ENCODE measurements at places on chromosomes 16 and 17.

DNA sequence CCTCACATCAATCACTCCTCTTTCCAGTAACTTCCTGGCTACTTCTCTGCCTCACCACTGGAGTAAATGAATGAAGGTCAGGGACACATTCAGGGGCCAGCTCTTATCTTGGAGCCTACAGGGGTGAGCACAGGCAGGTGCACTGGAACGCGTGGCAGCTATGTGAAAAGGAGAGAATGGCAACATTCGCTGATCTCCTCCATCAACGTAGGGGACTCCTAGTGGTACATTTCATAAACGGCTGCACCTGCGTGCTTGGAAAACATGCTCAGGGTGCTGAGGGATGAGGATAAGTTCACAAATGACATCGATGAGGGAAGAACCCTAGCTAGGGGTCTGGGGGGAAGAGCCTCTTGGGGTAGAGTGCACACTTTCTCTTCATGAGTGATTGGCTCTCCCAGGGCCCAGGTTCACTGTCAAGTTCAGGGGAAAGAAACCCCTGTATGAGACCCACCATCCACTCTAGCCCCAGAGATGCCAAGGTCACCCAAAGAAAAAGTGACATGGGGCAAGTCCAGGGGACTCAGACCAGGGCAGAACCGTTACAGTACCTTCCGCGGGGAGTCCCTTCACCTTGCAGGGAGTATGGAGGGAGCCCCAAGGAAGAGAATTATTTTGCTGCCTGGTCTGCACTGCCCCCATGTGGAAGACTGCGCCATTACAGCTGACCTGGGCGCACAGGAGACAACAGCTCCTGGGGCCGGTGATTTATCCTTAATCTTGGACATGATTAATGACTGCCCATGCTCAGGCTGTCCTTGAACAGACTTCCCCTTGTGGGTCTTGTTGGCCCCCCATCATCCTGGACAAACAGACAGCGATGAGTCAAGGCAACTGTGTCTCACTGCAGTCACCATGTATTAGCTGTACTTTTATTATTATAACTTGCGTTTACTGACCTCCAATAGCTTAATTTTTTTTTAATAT lies 30.1 kb downstream of the VAC14 start:
- no peak for DNase-seq

DNA sequence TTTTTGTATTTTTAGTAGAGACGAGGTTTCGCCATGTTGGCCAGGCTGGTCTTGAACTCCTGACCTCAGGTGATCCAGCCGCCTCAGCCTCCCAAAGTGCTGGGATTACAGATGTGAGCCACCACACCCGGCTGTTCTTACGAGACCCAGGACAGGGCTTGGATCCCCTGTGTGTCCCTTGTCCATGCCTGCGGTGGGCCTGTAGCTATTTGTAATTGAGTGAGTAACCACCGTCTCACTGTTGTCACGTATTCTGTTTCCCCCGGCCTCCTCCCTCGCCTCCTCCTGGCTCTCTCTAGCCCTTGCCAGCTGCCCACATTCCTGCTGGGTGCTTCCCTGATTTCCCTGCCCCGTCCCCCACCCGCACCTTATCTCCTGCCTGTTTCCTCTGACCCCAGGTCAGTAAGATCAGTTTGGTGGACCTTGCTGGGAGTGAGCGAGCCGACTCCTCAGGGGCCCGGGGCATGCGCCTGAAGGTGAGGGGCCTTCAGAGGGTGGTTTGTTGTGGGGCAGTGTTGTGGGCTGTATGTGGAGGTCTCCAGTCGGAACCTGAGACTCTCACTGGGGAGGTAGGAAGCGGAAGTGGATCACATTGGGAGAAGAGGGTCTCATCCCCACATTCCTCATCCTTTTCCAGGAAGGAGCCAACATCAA lies 5.6 kb downstream of the KIF1C start:
- DNase-seq, result no peak

- no peak for DNase-seq
Measured at GRCh38 chr16:27642756-27643155, 92.8 kb downstream of the KATNIP start.

DNA sequence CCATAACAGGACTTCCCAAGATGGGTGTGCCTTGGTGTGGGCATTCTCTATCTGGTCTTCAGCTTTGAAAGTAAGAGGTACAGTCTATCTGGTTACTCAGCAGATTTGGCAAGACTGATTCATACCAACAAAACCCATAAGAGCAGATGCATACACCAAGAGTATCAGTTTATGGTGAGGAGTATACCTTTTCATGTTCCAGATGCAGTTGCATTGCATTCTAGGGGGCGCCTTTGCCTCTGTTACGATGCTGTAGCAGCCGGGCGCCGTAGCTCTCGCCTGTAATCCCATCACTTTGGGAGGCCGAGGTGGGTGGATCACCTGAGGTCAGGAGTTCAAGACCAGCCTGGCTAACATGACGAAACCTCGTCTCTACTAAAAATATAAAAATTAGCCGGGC lies 31.1 kb upstream of the CARMIL2 start:
- no peak for DNase-seq

GRCh38 chr16:88348377-88349152 lies 34.2 kb upstream of the ZNF469 start:
- no peak for DNase-seq

GRCh38 chr16:19502395-19503131 lies 19.3 kb downstream of the GDE1 start:
- no peak for DNase-seq

- DNase-seq, result no peak
Measured at GRCh38 chr17:19357351-19357750, 5.2 kb downstream of the B9D1 start.

- DNase-seq, result no peak
Measured at GRCh38 chr17:57911834-57912673, 43.2 kb downstream of the CUEDC1 start.

DNA sequence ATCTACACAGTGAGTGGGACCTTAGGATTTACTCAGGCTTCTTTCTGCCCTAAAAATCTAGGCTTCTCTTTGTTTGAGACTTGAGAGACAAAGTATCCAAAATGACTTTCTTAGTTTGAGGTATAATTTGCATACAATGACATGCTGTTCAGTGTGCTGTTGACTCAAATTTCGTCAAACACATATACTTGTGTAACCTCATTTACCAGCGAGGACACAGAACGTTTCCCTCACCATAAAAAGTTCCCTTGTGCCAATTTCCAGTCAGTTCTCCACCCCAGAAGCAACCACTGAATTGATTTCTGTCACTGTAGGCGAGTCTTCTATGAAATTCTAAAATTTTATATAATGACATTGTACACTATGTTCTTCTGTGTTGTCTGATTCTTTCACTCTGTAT lies 68.0 kb upstream of the MAF start:
- no peak for DNase-seq

- no peak for DNase-seq
Measured at GRCh38 chr16:54171626-54172537, 114.7 kb downstream of the IRX3 start.

DNA sequence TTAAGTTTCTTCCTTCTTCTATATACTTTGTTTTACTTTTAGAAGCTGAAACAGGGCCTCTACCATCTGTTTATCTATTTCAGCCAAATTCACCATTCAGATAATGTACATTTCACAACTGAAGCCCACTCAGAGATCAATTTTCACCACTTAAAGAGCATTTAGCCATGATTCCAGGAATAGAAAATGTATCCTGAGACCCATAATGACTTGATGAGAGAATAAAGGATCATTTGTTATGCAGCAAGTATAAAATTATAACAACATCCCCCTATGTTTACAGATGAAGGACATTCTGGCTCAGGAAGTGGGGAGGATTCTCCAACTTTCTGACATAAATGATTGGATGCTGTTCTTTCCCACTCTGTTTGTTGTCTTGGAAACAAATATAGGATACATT lies 962.1 kb upstream of the EEF2KMT start:
- DNase-seq, result no peak

DNA sequence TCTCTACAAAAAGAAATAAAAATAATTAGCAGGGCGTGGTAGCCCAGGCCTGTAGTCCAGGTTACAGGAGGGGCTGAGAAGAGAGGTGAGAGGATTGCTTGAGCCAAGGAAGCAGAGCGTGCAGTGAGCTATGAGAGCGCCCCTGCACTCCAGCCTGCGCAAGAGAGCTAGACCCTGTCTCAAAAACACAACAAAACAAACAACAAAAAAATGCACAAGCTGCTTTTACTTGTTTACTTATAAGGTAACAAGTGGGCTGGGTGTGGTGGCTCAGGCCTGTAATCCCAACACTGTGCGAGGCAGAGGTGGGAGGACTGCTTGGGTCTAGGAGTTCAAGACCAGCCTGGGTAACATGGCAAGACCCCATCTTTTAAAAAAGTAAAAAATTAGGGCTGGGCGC lies 1.7 kb downstream of the CYTH1 start:
- no peak for DNase-seq

- DNase-seq, result no peak
Measured at GRCh38 chr16:1723450-1724147, 17.6 kb downstream of the MAPK8IP3 start.

DNA sequence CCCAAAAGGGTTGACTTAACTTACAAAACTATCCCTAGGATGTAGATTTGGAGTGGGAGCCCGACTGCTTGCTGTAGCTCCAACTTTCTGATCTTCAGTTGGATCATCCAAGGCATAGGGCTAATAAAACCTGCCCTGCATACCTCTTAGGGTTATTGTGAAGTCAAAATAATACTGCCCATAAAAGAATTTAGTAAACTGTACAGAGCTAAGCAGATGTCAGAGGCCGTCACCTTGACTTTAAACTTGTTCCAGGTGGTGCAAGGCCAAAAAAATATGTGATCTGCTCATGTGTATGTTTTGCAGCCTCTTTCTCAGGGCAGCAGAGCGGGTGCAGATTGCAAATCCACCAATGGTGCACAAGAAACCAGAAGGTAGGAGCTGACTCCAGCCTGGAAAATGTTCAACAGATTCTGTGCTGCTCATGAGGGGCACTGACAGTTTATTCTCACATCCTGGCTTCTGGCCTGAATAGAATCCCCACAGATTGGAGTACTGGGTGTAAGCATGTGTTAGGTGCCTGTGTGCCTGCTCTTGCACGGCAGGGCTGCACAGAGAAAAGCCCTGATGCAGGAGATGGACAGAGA lies 180.7 kb downstream of the MAP2K4 start:
- no peak for DNase-seq

DNA sequence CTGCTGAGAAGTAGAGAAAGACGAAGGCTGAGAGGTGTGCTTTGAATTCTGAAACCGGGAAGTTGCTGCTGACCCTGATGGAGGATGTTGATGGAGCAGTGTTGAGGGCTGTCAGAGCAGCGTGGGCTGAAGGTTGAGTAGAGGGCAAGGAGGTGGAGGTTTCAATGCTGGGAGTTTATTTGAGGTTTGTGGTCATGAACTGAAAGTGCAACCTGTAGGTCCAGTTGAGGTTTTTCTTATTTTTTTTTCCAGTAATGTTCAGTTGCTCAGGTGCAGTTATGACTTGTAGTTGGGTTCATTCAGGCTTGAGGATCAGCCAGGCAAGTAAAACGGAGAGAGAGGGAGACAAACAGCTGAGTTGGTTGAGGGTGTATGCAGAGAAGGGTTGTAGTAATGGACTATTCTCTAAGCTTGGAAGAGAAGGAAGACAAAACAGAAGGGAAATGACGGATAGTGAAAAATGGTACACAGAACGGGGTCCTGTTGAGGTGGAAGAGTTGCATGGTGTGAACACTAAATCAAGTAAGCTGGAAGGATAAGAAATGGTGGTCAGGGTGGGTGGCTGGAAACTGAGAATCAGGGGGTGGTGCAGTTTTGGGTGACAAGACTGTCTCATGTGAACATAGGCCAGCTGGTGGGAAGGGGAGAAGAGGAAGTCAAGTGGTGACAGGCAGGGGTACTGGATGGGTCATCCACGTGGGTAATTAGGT lies 8.7 kb upstream of the UBE2G1 start:
- DNase-seq, result no peak

GRCh38 chr17:67652433-67652832 lies 65.3 kb upstream of the NOL11 start:
- DNase-seq, result no peak

GRCh38 chr16:85369741-85370528 lies 243.2 kb upstream of the GSE1 start:
- no peak for DNase-seq

GRCh38 chr16:85310868-85311585 lies 198.8 kb upstream of the CIBAR2 start:
- DNase-seq, result no peak

GRCh38 chr16:1613211-1613622 lies 1.1 kb downstream of the CRAMP1 start:
- DNase-seq, result no peak

DNA sequence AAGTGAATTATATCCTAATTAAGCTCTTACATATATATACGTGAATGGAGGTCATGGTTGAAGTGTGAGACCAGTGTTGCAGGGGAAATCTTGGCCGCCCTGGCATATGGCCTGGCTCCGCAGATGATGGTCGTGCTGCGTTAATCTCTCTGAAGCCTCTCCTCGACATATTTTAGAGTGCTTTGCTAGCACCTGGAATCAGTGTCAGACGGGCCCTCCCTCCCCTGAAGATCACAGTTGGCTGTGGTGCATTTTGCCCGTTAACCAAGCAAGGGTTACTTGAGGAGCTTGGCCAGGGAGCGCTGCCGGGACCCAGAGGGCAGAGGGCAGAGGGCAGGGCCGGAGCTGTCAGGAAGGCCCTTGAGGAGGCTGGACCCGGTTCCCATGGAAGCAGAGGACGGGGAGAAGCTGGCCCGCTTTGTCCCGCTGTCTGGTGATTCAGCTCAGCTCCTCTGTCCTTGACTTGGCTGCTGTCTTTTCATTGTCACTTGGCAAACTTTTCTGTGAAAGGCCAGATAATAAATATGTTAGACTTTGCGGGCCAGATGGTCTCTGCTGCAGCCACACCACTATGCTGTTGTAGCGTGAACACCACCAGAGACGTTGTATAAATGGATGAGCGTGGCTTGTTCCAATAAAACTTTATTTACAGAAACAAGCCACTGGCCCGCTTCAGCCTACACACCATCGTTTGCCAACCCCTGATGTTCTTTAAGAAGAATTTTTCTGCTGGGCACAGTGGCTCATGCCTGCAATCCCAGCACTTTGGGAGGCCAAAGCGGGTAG lies 32.3 kb downstream of the CIBAR2 start:
- DNase-seq, result no peak

DNA sequence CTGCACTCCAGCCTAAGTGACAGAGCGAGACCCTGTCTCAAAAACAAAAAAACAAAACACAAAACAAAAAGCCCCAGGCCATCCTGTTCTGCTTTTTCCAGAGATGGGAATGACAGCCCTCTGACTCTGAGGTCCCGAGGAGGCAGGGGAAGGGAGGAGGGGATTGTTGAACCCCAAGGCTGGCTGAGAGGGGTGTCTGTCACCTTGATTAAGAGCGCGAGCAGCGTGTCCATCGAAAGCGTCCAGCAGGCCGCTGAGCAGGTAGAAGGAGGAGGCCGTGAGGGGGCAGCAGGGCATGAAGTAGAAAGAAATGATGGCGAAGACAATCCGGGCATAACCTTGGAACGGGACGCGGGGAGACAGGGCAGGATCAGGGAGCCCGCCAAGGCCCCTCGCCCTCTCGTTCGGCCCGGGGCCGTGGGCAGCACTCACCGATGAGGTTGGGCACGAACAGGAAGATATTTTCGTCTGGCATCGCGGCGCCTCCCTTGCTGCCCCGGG lies 593 bp downstream of the CDIPT start:
- DNase-seq, result no peak

All from vagina (tissue), 2 donors.